NCI-H524 (cell line): ENCODE measurements at places on chromosomes 5 and 9.

GRCh38 chr9:99555792-99556191 lies 265.9 kb upstream of the NR4A3 start:
- DNase-seq = no peak

- DNase-seq = no peak
Observed at GRCh38 chr9:86368871-86369521, 14.8 kb upstream of the TUT7 start.

DNA sequence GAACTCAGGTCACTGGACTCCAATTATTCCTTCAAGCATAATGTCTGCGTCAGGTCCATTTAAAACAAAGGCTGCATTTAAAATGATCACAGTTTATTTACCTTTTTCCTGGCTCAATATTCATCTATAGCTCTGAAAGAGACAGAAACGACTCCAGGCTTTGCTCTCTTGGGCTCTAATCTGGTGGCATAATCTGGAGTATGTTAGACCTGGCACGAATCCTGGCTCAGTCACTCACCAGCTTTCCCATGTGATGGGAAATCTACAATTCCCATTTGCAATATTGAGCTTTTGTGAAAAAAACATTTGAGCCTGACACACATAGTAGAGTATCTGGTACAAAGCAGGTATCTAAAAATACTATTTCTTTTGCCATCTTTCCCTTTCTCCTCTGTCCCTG lies 155.8 kb downstream of the SEMA6A start:
- no peak for DNase-seq

- no peak for DNase-seq
Observed at GRCh38 chr5:1337489-1338195, 7.3 kb downstream of the CLPTM1L start.

DNA sequence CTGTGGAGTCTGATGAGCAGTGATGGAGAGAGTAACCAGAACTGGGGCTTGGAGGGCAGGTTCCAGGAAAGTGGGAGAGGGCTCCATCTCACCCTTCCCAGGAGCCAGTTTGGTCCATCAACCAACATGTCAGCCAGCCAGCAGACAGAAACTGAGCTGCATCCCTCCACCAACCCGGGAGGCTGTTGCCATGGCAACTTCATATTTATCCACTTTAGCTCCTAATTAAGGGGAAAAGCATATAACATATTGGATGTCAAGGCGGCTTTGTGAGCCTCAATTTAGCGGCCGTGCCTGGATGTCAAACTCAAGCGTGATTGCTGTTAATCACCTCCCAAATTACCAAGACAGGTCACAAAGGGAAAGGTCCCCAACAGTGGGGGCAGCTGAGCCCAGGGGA lies 81.5 kb upstream of the ARAP3 start:
- DNase-seq = peak; percentile 57

DNA sequence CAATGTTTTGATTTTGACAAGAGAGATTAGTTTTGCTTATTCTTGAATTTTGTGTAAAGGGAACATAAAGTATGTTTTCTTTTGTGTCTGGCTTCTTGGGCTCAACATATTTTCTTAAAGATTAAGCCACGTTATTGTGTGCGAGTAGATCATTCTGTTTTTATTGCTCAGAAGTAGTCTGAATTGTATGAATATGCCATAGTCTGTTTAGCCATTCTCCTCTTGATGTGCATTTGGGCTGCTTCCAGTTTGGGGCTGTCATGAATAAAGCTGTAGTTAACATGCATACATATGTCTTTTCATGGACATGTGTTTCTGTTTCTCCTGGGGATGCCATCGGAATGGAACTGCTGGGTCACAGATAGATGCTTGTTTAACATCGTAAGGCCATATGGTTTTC lies 198.9 kb downstream of the FANCC start:
- DNase-seq = no peak

DNA sequence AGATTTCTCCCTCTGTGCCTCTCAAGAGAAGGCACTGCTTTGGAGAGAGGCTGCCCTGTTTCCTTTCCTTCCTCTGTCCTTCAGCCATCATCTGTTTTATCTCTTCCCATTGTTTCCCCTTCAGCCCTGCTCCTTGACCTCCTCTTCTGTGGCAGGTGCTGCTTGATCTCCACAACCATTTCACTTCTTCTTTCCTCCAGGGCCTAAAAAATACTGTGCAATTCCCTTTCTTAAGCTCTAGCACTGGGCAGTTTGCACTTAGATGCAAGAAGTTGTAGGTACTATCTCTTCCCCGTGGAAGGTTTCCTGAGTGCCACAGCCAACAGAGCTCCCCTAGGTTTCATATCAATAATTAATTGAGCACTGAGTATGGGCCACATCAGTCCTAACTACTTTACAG lies 8.8 kb upstream of the ADRB2 start:
- no peak for DNase-seq

GRCh38 chr5:89676634-89677033 lies 732.9 kb downstream of the CETN3 start:
- DNase-seq = no peak

DNA sequence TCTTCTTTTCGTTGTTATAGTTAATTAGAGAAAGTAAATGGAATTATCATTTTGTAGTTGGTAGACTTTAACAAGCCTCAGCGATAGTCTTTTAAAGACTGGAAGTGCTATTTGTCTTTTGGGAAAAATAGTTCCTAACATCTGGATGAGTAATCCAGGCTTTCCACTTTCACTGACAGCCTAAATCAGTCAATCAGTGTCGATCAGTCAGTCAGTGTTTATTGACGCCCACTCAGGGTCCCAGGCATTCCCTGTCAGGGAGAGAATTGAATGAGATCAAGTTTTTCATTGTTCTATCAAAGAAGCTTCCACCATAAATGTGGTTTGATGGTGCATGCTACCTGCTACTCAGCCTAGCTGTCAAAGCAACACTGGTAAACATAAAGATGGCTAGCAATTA lies 2.6 kb downstream of the ABL1 start:
- DNase-seq = no peak

DNA sequence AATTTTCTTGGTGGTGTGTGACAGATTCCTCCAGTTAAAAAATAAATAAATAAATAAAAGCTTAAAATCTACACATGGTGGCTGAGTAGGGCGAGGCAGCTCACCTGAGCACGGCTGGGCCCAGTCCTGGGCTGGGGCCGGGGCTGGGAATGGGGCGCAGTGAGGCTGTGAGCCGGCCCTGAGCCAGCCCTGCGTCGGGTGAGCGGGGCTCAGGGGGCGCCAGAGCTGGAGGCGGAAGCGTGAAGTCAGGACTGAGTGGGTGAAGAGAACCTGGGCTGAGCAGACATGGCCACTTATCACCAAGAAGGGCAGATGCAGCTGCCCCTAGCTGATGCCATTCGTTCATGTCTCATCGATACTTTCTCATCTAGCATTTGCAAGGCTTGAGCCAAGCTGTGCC lies 22.8 kb upstream of the DTWD2 start:
- DNase-seq = no peak

DNA sequence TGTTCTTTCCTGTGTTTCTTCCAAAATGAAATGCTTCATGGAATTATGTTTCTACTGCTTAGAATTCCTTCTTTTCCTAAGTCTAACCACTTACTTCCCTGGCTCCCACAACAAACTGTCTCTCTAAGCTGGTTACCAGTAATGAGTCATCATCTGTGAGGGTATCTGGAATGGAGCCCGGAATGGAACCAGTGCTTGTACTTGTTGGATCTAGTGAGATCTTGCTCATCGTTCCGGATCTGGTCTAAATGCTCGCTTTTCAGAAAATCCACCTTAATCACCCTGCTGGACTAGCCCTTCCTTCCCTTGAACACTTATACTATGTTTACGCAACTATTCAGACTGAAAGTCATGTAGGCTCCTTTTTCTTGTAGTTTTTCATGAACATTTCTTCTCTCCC lies 184.8 kb downstream of the PBX3 start:
- DNase-seq = peak; percentile 5

GRCh38 chr5:15510831-15511230 lies 10.9 kb downstream of the FBXL7 start:
- no peak for DNase-seq

- no peak for DNase-seq
Observed at GRCh38 chr9:124202447-124202971, 55.2 kb upstream of the NEK6 start.

- peak; percentile 69 for DNase-seq
Observed at GRCh38 chr5:111734013-111734412, 23.0 kb downstream of the NREP start.

- no peak for DNase-seq
Observed at GRCh38 chr5:34900652-34901051, 14.7 kb downstream of the RAD1 start.

DNA sequence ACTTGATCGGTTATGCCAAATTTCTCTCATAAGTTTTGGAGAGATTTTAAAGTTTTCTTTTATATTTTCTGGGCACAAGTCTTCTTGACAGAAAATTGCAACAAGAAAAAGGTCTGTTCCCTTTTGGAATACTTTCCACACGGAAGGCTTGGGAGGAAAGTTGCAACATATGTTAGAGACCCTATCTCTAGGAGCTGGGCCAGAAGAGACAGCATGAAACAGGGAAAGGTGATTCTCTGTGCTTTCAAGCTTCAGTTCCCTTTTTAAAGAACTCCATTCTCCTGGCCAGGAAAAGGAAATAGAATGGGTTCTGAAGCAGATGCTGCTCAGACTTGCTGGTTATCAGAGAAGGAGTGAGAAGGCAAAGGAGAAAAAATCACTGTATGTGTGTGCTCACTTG lies 368.3 kb downstream of the SPATA31D1 start:
- DNase-seq = no peak
